ENCODE measurements at places on chromosomes 4 and X. TPM values are rescaled to one million over a fixed set of nuclear protein-coding genes. Genes with fewer than 3 reads are reported as not detected.

The SLC49A3 gene
- total RNA-seq, result 21.1 TPM

The HTRA3 gene
- 15.8 TPM for total RNA-seq

The ETDA gene
- not detected for total RNA-seq

The PPP4R3C gene
- not detected for total RNA-seq

The PLK4 gene
- 2.5 TPM for total RNA-seq

The STS gene
- 23.9 TPM for total RNA-seq
